ENCODE measurements at places on chromosomes 1 and 21. TPM values are rescaled to one million over a fixed set of nuclear protein-coding genes. Genes with fewer than 3 reads are reported as not detected.
A peak's percentile ranks its signal among the peaks of the same experiment; 100 is the strongest.

DNA sequence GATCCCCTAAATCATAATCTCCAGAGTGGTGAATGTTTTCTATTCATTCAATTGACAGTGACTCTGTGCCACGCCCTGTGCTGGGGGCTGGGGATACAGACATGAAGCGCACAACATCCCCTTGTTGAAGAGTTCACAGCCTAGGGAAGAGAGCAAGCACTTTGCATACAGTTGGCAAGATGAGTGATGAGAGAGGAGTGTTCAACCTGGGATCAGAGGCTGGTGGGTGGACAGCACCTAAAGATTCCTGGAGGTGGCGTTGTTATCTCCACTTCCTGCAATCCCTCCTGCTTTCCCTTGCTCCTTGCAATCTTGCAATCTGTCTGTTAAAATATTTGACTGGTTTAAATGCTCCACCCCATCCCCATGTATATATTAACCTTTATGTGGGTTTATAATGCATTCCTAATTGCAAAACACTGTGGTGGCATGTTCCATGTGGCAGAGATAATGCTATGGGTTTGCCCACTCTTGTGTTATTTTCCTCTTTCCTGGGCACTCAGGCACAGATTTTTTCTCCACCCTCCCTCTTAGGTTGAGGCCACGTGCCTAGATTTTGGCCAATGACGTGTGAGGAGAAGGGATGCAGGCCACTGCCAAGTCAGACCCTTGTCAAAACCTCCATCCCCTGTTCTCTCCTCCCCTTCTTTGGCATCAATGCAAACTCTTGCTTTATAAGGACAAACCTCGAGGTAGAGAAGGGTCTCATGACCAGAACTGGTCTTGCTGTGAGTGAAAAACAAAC is 36.2 kb upstream of the GADD45A start:
- DNase-seq, result no peak

The LORICRIN gene
- not detected for total RNA-seq

GRCh38 chr1:81126989-81127581 is 673.6 kb upstream of the ADGRL2 start:
- no peak for DNase-seq

- peak; percentile 35 for DNase-seq
Measured at GRCh38 chr1:228085287-228085951, 2.9 kb downstream of the ARF1 start.

DNA sequence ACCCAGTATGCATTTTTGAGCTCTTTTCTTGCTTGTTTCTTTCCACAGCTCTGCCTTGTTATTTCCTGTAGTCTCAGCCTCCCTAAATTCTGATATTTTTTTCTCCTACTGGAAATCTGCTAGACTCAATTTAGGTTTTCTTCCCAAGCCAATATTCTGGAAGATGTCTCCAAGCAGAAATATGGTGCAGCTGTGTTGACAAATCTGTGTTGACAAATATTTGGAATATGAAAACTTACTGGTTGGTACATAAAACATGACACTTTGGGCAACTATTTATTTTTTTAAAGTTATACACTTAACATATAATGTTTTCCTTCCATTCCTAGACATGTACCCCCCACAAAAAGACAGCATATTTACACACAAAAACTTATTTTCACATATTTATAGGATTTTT is 1048.4 kb downstream of the NCAM2 start:
- no peak for DNase-seq

GRCh38 chr1:5390504-5390903 is 601.7 kb downstream of the NPHP4 start:
- DNase-seq, result no peak
